ENCODE measurements at places on chromosomes 11 and 22.

DNA sequence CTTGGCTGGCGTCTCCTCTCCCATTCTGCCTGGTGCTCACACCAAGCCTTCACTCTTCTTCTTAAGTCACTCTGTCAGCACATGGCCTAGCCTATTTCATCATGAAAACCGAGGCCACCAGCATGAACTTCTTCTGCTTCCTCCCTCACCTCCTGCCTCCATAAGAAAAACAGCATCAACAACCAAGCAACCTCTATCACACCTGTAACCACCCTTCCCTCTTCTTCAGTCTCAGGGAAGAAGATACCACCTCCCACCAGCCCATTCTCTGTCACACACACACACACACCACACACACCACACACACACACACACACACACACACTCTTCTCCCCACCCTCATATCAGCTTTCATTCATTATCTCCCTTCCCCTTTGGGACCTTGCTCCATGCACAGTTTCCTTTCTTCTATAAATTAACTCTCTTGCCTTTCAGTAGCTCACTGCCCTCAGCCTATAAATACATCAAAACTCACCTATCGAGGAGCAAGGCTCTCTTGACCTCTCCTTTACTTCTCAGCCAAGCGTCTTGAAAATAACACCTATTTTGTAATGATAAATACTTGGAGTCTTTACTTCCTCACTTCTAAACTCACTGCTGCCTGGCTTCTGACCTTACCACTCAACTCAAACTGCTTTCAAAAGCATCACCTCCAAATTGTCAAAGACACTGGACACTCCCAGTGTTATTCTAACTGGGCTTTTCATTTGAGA is 36.6 kb downstream of the SC5D start:
- no peak for DNase-seq

DNA sequence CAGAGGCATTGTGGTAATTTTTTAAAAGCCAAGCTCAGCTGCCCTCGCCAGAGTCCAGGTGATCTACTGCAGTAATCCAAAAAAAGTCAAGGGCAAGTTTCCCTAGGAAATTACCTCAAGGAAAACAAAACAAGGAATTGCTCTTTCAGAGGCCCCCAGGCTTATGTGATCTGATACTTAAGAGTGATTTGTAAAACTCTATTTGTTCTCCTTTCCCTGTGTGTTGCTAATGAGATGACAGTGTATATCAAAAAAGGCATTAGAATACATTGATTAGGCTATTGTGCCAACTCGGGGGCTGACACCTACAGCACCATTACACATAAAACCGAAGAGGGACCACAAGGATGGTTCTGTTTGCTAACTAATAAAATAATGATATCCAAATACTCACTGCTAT is 44.5 kb upstream of the CHRM4 start:
- no peak for DNase-seq

DNA sequence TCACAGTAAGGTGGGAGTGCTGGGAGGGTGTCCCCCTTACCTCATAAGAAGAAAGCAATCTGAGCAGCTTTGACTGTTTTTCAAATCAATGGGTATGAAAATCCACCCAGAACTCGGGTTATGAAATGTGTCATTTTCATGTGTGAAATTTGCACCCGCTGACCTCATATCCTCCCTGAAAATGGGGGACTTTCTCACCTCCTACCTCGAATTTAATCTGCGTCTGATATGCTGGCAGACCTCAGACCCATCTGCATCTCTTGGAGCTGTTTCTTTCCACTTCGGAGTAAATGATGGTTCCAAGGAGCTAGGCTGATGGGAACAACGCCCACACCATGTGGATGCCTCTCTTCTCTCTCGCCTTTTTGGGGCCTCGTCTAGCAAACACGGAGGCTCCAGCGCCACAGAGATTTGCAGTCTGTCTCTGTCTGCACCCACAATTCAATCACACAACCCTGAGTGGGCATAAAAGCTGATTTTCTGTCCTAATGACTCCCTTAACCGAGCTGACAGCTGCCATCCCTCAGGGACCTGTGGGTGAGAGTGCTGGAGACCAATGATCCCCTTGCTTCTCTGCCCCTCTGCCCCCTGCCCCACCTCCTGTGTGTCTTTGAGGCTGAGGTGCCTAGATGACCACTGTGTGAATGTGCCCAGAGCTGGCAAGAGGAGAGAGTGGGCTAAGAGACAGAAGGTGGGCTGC is 71.0 kb downstream of the TRIM29 start:
- no peak for DNase-seq

DNA sequence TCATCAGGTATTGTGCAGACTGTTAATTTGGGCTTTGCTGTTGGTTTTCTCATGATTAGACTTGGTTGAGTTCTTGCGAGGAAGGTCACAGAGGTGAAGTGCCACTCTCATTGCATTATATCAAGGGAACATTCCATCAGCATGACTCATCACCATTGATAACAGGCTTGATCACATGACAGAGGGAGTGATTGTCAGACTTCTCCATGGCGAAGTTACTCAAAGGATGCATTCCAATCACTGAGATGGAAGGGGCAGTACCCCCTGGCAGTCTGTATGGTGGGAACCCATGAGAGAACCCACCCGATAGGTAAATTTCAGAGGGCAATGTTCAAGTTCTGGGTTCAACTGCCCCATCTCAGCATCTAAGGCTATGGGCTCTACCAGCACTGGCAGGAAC is 19.4 kb upstream of the P2RY2 start:
- DNase-seq, result no peak

GRCh38 chr11:128747728-128748148 is 53.9 kb downstream of the FLI1 start:
- DNase-seq, result no peak

- no peak for DNase-seq
Observed at GRCh38 chr11:77413850-77414460, 59.9 kb downstream of the PAK1 start.

DNA sequence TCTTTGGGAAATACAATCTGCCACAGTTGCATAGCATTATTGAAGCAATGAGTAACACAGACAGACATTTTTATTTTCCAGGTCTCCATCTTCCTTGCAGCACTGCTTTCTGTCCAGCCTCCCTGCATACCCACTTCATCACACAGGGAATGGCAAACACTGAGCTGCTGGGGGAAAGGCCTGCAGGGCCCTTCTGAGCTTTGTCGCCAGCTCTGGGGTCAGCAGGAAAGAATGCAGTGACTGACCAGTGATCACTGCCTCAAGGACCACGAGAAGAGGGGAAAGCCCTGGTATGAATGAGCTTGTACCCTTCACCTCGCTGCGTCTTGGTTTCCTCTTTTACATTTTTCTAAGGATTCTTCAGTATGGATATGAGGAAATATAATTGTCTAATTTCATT is 21.3 kb upstream of the MICAL2 start:
- DNase-seq, result no peak

- no peak for DNase-seq
Observed at GRCh38 chr11:68695531-68695930, 11.2 kb downstream of the GAL start.

- no peak for DNase-seq
Observed at GRCh38 chr11:71565263-71565662, at the start of gene KRTAP5-10. Gene KRTAP5-10 (plus strand): TSS chr11:71565563. CDS start chr11:71565588, 25 bp downstream.

- no peak for DNase-seq
Observed at GRCh38 chr11:118939953-118940598, 14.3 kb upstream of the BCL9L start.

DNA sequence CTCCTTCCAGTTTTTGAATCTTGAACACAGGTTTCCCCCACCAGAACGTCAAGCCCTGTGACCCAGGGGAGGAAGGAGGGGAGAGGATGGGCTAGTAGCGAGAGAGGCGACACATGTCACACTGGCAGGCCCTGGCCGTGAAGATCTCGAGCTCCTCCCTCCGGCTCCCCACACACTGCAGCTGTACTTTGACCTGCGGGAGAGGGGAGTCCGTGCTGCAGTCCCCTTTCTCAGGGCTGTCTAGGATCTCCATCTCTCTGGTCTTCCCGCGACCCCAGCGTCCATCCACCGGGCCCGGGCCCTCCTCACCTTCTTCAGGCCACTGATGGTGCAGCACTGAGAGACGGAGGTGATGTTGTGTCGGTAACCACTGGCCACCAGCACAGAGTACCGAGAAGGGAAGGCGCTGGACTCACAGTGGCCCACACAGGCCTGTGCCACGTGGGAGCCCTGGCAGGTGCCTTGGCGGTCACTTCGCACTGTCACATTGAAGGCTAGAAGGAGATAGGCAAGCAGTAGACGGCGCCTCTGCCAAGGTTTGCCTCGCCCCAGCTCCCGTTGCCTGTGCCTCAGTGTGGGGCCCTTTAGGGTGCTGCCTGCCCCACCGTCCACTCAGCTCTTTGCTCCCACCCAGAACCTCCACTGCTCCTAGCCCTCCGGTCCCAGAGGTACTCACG is 873 bp downstream of the GPHA2 start:
- DNase-seq, result no peak

- no peak for DNase-seq
Observed at GRCh38 chr22:37740455-37741311, 43.8 kb downstream of the TRIOBP start.

- DNase-seq, result no peak
Observed at GRCh38 chr22:45885171-45885840, 91.7 kb downstream of the WNT7B start.

- no peak for DNase-seq
Observed at GRCh38 chr22:22871536-22872278, 15.9 kb upstream of the IGLL5 start.

- DNase-seq, result no peak
Observed at GRCh38 chr11:118628861-118629549, 21.6 kb downstream of the PHLDB1 start.

GRCh38 chr11:59196777-59197176 is 15.9 kb downstream of the MPEG1 start:
- DNase-seq, result no peak

DNA sequence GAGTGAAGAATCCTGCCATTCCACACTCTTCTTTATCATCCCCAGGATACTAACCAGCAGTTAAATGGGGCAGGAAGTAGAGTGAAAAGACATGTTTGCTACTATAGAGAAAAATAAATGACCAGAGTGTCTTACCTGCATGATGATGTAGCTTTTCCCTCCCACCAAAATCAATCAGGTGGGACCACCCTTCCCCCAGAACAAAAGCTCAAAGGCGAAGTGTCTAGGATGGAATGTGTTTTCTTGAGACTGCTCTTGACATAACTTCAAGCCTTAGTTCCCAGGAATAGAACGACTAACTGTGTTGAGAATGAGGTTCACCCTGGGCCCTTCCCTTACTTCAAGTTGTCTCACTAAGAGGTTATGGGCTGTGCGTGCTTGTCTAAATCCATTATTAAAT is 339.2 kb upstream of the CCDC90B start:
- no peak for DNase-seq

- no peak for DNase-seq
Observed at GRCh38 chr11:117513666-117514065, 186.0 kb downstream of the CEP164 start.

DNA sequence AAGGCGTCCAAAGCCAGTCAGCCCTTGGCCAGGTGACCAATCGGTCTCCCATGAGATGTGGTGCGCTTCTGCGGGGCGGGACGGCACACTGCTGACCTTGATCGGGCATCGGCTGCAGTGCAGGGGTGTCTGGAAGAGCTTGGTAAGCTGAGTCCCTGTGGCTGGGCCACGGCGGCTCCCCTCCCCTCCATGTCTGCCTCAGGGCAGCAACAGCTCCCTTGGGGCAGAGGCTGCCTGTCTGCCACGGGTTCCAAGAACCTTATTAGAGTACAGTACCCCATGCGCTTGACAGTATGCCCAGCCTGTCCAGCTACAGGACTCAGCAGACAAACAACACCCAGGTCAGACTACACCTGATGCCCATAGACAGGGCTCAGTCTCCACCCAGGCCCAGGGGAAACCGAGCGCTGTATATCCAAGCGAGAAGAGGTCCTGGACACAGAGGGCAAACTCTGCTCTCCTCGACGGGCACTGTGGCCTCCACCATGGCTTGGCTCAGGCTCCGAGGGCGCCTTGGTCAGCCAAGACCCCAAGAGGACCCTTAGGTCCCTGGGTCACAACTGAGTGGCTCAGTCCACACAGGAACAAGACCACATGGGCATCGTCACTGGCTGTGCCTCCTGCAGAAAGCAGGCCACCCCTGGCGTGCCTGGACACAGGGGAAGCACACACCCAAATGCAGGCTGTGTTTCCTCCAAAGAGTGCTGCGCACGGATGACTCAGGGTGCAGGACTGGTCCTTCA is 18.9 kb downstream of the TSPAN32 start:
- no peak for DNase-seq

GRCh38 chr22:50576070-50576469 is 2.2 kb downstream of the CPT1B start:
- no peak for DNase-seq

- no peak for DNase-seq
Observed at GRCh38 chr11:27002431-27002830, 8.5 kb downstream of the FIBIN start.

DNA sequence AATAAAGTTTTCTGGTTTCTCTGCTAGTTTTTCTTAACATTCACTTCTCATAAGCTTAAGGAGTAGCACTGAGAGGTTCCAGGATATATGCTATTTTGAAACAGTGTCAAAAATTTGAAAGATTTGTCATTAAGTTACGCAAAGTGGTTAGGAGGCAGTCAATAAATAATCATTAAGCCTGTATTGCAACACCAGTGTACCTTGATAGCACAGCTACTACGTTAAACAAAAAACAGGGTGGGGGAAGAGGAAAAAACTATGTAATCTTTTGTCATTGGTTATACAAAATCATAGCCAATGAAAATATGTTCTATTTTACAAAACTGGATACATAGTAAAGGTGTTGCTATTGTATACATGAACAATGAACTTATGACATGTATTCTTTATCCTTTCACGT is 30.4 kb upstream of the PITPNB start:
- DNase-seq, result no peak

DNA sequence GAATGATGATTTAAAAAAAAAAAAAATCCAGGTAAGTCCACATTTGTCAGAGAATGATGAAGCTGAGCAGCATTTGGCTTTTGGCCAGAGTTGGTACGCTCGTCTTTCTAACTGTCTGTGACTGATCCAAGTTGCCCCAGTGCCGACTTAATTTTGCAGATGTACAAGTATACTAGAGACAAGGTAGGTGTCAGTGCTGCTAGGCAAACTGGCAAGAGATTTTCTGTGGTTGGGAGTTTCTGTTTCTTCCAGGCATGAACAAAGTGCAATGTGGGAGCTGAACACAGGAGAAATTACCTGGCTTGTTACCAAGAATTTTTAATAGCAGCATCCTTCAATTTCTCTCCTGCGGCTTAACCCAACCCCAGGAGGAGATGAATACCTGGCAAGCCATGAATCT is 307.7 kb downstream of the BUD13 start:
- no peak for DNase-seq

DNA sequence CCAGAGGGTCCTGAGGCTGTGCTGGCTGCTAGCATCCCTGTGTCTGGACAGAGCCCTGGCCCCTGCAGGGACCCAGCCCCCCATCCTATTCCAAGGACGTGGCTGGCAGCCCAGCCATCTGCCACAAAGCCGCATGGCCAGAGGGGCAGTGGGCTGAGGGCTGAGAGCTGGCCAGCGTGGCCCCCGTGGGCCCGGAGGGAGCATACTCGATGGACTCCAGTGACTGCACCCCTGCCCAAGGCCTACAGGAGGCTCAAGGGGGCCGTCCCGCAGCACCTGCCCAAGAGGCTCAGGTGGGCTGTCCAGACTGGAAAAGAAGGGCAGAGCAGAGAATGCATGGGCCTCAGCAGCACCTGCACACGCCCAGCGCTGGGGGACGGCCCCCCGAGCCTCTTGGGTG is 13.1 kb downstream of the TSPAN4 start:
- no peak for DNase-seq
